Stimulated activated CD8-positive, alpha-beta memory T cell treated with anti-CD3 and anti-CD28 coated beads, Interleukin-7, amount 100 ng/mL, for 1 hour (primary cell): ENCODE measurements at places on chromosomes 5 and 9.

- no peak for DNase-seq
These were observed 273.9 kb downstream of the GADD45G start for GRCh38 chr9:89878687-89879086.

DNA sequence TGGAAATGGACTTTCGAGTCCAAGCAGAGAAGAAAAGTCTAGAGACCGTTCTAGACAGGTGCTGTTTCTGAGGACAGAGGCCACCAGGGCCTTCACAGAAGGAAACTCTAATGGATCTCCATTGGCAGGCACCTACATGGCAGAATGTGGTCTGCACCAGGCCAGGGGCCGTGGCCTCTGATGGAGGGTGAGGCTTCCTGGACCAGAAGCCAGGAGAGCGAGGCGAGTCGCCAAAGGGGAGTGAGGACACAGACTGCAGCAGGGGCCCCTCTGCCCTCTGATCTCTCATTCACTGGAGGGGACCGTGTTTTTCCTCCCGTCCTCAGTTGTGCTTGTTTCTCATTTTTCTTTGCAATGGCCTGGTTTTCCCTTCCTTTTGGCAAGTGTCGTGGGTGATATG is 41.1 kb downstream of the ALG2 start:
- DNase-seq, result no peak

GRCh38 chr9:114394523-114395333 is 6.9 kb upstream of the AKNA start:
- no peak for DNase-seq

- no peak for DNase-seq
These were observed 98.0 kb upstream of the OTULINL start for GRCh38 chr5:14483504-14484157.

DNA sequence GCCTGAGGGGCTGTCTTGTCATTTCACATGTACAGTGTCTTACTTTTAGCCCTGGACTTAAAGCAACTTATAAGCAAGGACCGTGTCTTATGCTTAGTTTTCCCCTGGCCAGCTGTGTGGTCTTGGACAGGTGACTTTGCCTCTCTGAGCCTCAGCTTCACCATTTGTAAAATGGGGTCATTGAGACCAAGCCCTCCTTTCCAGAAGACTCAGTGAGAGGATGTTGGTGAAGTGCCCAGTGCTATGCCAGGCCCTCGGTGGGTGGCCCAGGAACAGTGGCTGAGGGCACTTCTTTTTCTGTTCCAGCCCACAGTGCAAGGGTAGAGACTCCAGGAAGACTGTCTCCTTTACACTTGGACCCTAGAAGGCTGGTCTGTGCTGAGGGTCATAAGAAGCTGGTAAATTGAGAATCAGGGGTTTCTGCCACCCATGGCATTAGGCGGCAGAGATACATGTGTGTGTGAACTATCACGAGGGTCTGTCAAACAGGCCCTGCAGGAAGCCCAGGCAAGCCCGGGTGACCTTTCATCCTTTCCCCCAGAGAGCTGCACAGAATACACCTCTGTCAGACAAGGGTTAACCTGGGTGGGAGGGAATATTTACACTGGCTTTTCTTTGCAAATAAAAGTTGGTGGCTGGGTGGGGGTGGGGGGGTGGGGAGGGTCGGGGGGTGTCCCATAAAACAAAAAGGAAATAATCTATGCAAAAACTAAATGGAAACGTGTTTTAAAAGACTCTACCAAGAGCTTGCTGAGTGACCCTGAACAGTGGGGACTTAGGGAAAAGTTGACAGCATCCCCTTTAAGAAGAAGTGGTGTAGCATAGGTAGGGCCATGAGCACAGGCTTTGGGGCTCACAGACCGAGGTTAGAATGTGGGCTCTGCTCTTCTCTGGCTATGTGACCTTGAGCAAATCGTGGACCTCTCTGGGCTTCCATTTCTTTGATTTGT is 20.4 kb upstream of the KIF12 start:
- DNase-seq, result no peak

GRCh38 chr5:28691526-28691925 is 1653.1 kb upstream of the CDH9 start:
- no peak for DNase-seq

DNA sequence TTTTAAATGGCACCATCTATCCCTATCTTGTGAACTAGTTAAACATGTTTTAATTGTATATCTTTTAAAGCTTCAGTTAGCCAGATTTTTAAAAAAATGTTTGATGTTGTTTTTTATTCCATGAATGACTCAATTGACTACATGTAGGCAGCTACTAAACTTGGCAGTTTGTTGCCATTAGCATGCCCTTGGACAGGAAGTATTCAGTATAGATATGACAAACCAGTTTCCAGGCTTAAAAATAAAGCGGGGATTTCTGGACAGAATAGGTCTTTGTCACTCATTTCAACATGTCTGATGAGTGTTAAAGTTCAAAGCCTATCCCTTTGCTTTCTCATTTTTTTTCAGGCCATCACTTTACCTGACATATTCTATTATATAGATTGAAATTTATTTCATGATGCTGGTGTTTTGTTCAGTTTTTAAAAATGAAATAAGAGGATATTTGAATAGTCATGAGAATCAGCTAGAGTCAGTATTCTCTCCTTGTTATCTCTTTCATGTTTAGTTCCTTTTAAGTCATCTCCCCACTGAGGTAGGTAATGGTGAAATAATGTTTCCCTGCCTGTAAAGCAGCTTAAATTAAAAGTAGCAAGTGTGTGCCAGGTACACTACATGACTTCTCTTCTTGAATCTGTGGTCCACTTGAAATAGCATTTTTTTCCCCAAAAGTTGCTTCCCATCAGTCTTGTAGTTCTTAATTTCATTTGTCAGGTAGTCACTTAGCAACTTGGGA is 11.9 kb downstream of the TNFAIP8 start:
- DNase-seq, result no peak

DNA sequence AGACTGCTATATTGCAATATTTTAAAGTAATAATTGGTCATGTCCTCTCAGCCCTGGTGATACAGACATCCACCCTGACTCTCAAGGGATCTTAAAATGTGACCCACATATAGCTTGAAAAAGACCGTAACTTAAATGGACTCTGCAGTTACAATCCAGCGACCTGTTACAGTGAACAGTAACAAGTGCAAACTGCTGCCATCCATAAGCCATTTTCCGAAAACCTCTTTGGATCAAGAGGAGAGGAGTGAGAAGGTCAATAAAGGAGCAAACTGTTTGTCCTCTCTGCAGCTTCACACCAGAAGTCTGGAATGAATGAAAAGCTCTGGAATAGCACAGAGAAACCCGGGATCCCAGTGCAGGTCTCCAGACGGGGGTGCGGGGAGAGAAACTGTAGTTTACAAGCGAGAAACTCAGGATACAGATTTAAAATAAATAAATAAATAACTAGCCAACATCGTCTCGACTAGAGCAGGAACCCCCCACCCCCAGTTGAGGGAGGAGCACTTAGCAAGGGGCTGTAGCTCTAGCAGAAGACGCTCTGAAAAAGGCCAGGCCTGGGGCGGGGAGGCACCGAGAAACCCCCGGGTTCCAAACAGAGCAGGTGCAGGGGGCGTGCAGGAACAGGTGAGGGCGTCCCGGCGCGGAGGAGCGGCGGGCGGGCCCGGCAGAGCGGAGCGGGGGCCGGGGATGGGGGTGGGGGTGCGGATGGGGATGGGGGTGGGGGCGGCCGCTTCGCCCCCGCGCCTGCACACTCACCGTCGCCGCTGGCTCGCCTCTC is 572 bp downstream of the ZDHHC21 start:
- peak; percentile 0 for DNase-seq

DNA sequence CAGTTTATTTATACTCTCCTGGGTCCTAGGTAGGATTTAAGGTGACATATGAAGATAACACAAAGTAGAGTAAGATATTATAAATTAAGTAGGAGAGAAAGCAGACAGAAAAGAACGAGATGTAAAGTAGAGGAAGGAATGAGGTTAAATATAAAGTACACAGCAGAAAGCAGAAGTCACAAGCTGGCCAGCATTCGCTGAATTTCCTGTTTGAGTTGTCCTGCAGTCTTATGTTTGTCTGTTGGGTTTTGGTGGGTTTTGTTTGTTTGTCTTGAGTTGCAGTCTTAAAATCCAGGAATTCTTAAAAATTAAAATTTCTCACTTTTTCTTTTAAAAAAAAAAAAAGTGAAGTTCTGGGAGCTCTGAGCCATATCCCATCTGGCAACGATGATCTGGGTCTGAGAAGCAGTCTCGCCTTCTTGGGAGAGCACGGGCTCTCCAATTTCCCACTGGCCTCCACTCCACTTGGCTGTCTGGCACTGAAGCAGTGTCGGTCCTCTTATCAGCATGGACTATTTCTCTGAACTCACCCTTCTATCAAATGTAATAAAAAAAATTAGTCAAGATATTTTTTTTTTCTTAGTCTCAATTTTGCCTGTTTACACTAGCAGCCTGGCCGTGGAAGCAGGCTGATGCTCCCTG is 2.0 kb downstream of the S100Z start:
- no peak for DNase-seq

DNA sequence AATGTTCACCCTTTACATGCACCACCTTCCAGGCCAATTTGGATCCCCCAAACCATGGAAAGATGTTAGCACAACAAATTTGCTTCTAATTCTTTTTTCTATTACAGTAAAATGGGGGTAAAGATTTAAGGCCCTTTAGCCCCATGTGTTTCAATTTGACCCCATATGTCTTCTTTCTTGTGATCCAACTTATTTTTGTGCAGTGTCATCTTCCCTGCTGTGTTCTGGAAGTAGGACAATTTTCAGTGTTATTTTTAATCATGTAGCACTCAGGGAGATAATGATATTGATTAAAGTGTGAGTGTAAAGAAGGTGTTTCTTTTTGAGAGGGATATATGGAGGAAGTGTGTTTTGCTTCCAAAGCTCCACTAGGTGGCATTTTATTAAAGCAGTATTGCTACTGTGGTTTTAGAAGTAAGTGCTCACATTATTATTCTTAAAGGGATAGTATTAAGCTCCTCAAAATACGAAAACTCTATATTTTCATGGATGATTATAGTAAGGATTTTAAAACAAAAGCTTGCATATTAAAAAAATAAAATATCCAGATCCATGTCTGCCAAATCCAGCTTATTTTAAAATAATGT is 118.7 kb upstream of the ATP10B start:
- no peak for DNase-seq

DNA sequence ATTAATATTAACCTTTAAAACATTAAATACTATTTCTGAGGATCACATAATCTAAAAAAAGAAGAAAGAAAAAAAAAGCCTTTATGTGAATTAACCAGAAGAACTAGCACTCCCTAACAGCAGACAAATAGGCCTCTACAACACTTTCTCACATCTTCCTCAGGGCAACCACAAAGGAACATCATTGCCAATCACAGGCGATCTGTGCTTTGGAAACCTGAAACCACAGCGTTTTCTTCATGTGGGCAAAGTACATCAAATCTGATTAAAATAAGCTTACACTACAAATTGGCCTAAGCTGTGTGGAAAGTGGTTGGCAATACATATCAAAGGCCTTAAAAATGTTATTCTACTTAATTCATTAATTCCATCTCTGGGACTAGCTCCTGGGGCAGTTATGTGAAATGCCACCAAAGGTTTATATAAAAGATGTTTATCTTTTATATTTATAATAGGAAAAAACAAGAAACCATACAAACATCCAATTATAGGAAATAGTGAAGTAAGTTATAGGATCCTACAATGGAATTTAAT is 184.8 kb upstream of the TBCA start:
- DNase-seq, result no peak

GRCh38 chr5:11902201-11902619 is 2.0 kb downstream of the CTNND2 start:
- no peak for DNase-seq

DNA sequence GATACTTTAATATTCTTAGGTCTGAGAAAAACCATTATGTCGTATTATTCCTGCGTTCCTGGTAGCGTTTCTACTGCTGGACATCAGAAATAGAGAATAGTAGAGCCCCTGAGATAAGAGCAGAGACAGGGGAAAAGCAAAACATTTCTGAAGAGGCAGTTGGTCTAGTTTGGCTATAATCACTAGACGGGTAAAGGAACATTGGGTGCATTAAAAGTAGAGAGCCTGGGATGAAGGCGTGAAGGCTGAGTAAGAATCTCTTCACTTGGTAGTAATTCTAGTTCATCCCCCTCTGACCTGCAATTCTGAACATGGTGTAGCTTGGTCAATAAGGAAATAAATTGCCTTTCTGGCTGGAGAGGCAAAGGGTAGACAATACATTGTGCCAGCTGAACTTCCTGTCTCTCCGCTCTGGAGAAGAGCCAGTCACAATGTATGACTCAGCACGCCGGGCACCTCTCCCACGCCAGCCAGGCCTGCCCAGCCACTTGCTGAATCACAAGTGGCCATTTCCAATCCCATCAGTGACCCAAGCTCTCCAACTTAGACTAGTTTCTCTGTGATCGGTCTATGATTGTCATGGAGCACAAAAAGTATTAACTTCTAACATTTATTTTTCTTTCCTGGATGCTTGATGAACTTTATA is 75.4 kb downstream of the STK32A start:
- DNase-seq, result no peak

- no peak for DNase-seq
These were observed 35.7 kb downstream of the OXCT1 start for GRCh38 chr5:41834506-41834905.

DNA sequence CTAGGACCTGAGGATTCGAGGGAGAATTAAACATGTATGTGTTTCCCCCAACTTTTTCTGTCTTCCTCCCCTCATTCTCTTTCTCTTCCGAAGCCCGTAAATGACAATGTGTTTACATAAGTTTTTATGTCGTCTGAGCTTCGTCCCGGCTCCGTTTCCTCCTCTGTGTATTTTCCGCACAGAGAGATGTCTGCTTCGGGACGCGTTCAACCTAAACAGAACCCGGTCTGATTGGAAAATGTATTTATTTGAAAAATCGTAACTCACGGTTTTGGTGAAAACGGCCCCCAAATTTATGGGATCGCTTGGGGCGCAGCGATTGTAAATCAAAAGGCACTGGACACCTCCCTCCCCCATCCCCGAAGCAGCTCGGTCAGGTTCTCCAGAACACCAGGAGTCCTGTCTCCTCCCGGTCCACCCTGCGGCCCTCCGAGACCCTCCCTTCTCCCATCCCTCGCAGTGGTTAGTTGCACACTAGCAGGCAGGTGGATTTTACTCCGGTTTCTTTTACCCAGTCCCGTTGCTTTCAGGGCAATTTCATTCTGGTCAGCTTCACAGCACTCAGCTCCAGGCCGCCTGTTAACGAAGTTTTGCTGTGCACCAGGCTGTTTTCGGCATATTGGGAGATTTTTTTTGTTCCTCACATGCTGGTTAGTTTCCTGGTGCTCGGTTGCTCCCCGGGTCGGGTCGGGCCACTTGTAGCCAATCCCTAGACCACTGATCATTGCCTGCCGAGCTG is 5.8 kb upstream of the HAND1 start:
- no peak for DNase-seq

DNA sequence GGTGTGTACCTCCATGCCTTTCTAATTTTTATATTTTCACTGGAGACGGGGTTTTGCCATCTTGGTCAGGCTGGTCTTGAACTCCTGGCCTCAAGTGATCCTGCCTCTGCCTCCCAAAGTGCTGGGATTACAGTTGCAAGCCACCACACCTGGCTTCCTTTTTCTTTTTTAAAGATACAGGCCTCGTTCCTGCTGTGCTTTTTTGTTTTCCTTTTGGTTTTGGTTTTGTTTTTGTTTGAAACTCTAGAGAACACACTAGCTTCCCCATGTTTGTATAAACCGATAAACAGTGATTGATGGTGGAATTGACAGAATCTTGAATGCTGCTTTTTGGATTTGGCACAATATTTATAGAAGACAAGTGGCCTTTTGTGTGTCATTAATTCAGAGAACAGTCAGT is 1603.4 kb downstream of the MAT2B start:
- no peak for DNase-seq

GRCh38 chr5:78649211-78649695 is 681 bp upstream of the LHFPL2 start:
- DNase-seq, result no peak

GRCh38 chr5:156087577-156088110 is 239.3 kb upstream of the SGCD start:
- DNase-seq, result no peak

- DNase-seq, result no peak
These were observed 559.1 kb downstream of the CSNK1G3 start for GRCh38 chr5:124071039-124071438.
